ENCODE measurements at places on chromosomes 3 and 15. TPM values are rescaled to one million over a fixed set of nuclear protein-coding genes. Genes with fewer than 3 reads are reported as not detected.

The MNS1 gene
- 2.5 TPM for total RNA-seq

The MYL3 gene
- 8.5 TPM for total RNA-seq

DNA sequence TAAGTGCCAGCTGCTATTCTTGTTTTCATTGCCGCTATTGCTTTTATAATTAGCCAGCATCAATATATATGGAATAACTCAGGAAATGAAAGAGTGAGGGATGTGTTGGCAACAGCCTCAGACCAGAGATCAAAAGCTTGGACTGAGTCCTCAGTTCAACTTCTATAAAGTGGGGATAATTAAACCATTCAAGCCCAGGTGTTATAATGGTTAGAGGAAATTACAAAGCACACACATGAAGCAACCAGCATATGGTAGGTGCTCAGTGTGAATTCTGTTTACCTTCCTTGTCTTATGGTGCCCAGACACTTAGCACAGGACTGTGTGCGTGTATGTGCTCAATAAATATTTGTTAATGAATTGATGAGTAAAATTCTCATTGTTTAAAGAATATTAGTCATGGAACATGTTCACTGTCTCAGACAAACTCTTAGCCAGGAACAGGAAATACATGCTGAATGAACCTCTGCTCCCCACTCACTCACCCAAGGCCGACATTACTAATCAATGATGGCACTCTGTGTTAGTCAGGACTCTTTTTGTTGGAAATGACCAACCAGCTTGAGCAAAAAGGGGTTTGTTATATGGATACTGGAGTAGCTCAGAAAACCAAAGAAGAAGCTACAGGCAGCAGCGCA lies 16.7 kb upstream of the CCDC174 start:
- no peak overlapping the region for H3K4me3 ChIP-seq
- H3K36me3 ChIP-seq, result no peaks in the 10 kb centered on the region
- no peaks in the 10 kb centered on the region for H3K27me3 ChIP-seq

DNA sequence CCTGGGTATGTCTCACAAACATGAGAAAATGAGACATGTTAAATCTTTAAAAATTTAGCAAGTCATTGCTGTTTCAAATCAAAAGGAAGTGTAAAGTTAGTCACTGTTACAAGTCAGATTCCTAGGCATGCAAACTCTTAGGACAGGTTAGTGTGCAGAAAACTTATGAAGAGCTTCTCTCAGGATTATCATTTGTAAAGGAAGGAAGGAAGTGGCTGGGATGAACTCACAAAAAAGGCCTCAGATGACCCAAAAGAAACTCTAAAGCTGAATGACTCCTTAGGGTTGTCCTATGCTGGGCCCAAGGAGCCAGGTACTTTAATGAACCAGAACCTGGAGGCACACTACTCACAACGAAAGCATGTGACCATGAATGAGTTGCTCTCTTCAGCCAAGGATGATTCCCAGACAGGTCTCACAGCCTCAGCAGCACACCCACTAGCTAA lies 25.0 kb downstream of the MSL2 start:
- no peaks in the 10 kb centered on the region for H3K4me1 ChIP-seq
- no peak for DNase-seq
- H3K36me3 ChIP-seq, result no peaks in the 10 kb centered on the region
- no peak overlapping the region for H3K4me3 ChIP-seq
- H3K27me3 ChIP-seq, result no peaks in the 10 kb centered on the region
- no peak overlapping the region for H3K27ac ChIP-seq

GRCh38 chr3:10757821-10758130 lies 58.3 kb upstream of the SLC6A11 start:
- H3K27ac ChIP-seq, result no peak overlapping the region
- no peak for DNase-seq
- H3K4me3 ChIP-seq, result no peak overlapping the region
- no peaks in the 10 kb centered on the region for H3K27me3 ChIP-seq

GRCh38 chr3:179672918-179673317 lies 20.1 kb downstream of the USP13 start:
- H3K36me3 ChIP-seq, result no peaks in the 10 kb centered on the region
- no peaks in the 10 kb centered on the region for H3K4me1 ChIP-seq
- H3K4me3 ChIP-seq, result no peak overlapping the region
- H3K27me3 ChIP-seq, result no peaks in the 10 kb centered on the region
- no peak for DNase-seq
- peak overlapping the region; percentile 81 for H3K27ac ChIP-seq

- H3K4me3 ChIP-seq, result no peak overlapping the region
- H3K36me3 ChIP-seq, result no peaks in the 10 kb centered on the region
- peaks cover 4% of the 10 kb centered on the region for H3K27me3 ChIP-seq
Measured at GRCh38 chr15:68554721-68555678, 23.8 kb upstream of the CORO2B start.

The CDHR4 gene
- total RNA-seq, result not detected

- H3K4me3 ChIP-seq, result no peak overlapping the region
- no peaks in the 10 kb centered on the region for H3K27me3 ChIP-seq
- H3K4me1 ChIP-seq, result no peaks in the 10 kb centered on the region
- H3K36me3 ChIP-seq, result no peaks in the 10 kb centered on the region
- no peak overlapping the region for H3K27ac ChIP-seq
Measured at GRCh38 chr3:151625086-151625485, 108.6 kb upstream of the AADACL2 start.

DNA sequence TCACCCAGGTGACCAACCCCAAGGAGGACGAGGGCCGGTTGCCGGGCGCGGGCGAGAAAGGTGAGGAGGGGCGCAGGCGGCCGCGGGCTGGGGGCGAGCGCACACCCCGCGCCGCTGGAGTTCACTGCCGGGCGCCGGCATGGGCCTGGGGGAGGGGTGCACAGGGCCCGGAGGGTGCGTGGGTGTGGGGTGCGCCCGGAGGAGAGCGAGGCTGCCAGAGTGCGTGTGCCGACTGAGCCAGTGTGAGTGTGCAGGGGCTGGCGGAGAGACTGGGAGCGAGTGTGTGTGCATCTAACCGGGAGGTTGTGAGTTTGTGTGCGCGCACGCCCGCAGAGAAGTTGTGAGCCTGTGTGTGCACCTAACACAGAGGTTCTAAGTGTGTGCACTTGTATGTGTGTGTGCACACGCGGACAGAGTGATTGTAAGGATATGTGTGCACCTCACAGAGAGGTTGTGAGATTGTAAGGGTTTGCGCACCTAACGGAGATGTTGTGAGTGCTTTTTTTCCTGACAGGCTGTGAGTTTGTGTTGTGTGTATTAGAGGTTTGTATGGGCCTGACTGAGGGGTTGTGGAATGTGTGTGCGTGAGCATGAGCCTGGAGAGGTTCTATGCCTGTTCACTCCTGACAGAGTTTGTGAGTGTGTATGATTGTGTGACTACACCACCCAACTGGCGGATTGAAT lies 681 bp downstream of the CTDSPL start:
- peaks cover 7% of the 10 kb centered on the region for H3K4me1 ChIP-seq
- H3K27ac ChIP-seq, result peak overlapping the region; percentile 99
- DNase-seq, result peak; percentile 56
- H3K4me3 ChIP-seq, result peak overlapping the region; percentile 78

- H3K36me3 ChIP-seq, result no peaks in the 10 kb centered on the region
- H3K4me1 ChIP-seq, result no peaks in the 10 kb centered on the region
- H3K4me3 ChIP-seq, result no peak overlapping the region
- DNase-seq, result no peak
Measured at GRCh38 chr15:77440378-77440999, 19.8 kb downstream of the HMG20A start.

DNA sequence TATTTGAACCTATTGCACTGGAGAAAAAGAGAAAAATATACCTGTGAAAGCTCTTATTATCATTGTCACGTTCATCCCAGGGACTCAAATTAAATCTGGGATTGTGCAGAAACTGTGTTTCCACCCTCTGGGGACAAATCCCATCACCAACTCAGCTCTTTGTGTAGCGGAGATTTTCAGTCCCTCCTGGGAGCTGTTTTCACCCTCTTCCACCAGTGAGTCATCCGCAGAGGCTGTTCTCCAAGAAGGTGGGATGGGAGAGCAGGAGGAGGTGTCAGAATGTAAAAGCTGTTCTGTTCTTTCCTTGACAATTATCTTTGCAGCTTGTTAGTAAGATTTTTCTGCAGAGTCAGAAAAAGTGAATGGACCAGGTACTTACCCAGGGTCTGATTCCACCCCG lies 28.0 kb downstream of the SV2B start:
- no peaks in the 10 kb centered on the region for H3K36me3 ChIP-seq
- no peaks in the 10 kb centered on the region for H3K4me1 ChIP-seq
- peak overlapping the region; percentile 12 for H3K27ac ChIP-seq
- peaks cover 9% of the 10 kb centered on the region for H3K27me3 ChIP-seq
- no peak for DNase-seq

GRCh38 chr3:64983583-64984359 lies 296.0 kb upstream of the ADAMTS9 start:
- no peak overlapping the region for H3K27ac ChIP-seq
- no peaks in the 10 kb centered on the region for H3K4me1 ChIP-seq
- no peaks in the 10 kb centered on the region for H3K36me3 ChIP-seq

GRCh38 chr3:65004306-65004705 lies 316.5 kb upstream of the ADAMTS9 start:
- no peak overlapping the region for H3K4me3 ChIP-seq
- H3K36me3 ChIP-seq, result no peaks in the 10 kb centered on the region
- no peaks in the 10 kb centered on the region for H3K4me1 ChIP-seq

DNA sequence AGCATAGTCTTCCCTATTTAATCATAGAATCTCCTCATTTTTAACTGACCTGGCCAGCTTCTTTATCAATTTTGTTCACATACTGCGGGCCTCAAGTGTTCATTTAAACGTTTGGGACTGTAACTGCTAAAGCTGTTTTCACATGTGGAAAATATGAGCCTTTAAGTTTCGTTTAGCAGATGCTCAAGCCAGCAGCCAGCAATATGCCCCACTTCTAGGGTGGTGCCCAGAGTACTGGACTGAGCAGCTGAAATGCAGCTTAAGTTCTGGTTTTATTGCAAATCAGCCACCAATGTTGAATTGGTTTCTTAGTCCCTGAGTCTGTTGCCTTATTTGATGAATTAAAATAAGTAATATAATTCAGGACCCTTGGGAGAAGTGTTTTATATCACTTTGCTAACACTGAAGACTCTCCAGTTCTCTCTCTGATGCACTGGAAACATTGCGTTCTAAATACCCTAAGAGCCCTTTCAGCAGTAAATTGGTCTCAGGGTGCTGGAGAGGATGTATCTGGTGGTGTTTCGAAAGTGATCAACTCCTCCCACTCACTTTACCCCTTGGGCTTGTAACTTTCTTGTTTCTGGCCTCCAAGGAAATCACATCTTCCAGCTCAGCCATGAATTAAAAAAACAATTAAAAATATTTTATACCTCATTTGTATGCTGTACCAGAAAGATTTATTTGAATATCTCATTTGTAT lies 61.7 kb downstream of the B3GALNT1 start:
- H3K4me3 ChIP-seq, result no peak overlapping the region
- no peak overlapping the region for H3K27ac ChIP-seq
- H3K36me3 ChIP-seq, result no peaks in the 10 kb centered on the region
- no peaks in the 10 kb centered on the region for H3K4me1 ChIP-seq
- H3K27me3 ChIP-seq, result no peaks in the 10 kb centered on the region

The GUCA1C gene
- not detected for total RNA-seq

DNA sequence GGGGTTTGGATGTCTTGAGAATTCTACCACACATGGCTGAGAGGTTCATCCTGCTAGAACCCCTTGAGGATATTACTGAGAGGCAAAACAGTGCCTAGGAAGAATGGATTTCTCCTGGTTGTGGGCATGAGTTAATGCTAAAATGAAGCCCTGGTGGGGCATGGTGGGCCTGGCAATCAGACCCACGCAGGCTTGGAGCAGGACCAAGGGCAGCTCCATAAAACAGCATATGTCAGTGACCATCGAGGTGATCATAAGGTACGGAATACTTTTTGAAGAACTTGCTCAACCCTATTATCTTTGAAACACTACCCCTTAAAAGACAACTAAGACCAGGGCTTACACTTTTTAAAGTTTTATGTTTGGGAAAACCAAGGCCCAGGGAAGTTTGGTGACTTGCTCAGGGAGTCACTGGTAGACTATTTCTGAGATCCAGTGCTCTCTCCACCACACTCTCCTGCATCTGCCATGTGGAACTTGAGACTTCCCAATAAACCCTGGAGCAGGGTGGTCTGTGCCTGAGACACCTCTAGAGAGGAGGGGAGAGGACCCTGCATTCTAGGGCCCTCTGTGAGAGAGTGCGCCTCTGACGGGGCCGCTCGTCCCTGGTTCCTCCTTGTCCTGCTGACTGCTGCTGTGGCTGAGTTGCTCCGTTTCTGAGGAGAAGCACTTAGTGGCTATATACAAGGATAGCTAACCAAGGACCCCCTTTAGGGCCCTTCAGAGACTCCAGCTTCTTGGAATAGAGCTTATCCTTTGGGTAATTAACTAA lies 28.0 kb upstream of the TIMP4 start:
- H3K27me3 ChIP-seq, result no peaks in the 10 kb centered on the region
- H3K36me3 ChIP-seq, result no peaks in the 10 kb centered on the region
- no peak overlapping the region for H3K27ac ChIP-seq
- peaks cover 4% of the 10 kb centered on the region for H3K4me1 ChIP-seq
- DNase-seq, result no peak

GRCh38 chr15:76310475-76311099 lies 682 bp downstream of the ETFA start:
- H3K27me3 ChIP-seq, result no peaks in the 10 kb centered on the region
- peak overlapping the region; percentile 90 for H3K27ac ChIP-seq
- no peaks in the 10 kb centered on the region for H3K36me3 ChIP-seq
